ENCODE measurements at places on chromosomes 3 and 15.

DNA sequence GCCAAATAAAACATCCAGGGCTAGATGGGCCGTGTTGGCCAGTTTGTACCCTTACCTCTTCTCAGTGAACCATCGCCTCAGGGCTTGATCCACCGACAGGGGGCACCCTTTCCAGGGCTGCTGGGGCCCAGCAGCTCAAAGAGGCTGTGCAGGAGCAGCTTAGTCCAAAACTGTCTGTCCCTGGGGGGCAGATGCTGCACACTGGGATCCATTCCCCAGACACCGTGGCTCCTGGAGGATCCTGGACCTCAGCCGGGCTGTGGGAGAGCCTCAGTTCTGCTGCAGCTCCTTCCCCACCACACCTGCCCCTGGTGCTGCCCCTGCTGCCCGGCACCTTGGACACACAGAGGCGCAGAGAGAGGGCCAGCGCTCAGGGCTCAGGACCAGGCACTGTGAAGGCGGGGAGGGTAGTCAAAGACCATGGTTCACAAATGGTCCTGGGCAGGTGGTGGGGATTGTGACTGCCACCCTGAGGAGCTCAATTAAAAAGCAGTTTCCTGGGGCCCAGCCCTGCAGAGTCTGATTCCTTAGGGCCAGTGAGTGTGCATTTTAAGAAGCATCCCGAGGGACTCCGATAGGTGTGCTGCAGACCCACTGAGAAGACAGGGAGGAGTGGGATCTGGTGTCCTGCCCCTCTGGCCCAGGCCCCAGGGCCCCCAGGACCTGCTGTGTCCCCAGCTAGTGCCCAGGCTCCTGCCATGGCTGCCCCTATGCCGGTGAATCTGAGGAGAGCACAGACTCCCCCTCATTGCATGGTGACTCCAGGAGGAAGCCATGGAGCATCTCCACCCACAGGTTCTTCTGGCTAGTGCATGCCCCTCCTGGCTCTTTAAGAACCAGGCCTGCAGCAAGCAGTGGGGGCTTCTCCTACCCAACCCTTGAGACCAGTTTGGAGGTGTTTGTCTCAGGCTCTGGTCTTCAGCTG, 86.5 kb upstream of the PRR20G start:
- DNase-seq, result no peak

DNA sequence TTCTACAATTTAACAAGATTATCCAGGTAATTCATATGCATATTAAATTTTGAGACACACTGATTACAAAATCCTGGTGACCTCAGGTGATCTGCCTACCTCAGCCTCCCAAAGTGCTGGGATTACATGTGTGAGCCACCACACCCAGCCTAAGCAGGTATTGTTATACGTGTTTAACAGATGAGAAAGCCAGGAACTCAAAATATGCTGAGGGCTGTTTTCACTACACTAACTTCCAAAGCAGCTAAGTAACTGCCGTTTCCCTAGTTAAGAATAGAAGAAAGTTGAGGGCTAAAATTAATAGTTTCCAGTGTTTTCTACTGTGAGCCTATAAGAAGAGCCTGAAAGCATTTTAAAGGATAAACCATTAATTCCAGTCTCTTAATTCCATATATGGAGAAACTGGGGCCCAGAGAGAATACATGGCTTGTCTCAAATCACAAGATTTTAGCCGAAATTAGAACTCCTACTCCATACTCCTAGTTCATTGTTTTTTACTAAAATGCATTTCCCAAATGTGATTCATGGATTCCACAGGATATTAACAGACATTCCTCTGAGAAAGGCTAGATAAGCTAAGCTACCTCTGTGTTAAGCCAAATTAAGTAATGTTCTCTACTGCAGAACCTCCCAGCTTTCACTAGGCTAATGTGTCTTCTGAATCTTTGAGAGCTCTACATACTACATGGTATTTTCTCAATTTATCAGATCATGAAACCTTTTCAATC, 17.0 kb upstream of the AVEN start:
- DNase-seq, result no peak

GRCh38 chr3:183548262-183548769, 7.2 kb downstream of the KLHL6 start:
- no peak for DNase-seq

DNA sequence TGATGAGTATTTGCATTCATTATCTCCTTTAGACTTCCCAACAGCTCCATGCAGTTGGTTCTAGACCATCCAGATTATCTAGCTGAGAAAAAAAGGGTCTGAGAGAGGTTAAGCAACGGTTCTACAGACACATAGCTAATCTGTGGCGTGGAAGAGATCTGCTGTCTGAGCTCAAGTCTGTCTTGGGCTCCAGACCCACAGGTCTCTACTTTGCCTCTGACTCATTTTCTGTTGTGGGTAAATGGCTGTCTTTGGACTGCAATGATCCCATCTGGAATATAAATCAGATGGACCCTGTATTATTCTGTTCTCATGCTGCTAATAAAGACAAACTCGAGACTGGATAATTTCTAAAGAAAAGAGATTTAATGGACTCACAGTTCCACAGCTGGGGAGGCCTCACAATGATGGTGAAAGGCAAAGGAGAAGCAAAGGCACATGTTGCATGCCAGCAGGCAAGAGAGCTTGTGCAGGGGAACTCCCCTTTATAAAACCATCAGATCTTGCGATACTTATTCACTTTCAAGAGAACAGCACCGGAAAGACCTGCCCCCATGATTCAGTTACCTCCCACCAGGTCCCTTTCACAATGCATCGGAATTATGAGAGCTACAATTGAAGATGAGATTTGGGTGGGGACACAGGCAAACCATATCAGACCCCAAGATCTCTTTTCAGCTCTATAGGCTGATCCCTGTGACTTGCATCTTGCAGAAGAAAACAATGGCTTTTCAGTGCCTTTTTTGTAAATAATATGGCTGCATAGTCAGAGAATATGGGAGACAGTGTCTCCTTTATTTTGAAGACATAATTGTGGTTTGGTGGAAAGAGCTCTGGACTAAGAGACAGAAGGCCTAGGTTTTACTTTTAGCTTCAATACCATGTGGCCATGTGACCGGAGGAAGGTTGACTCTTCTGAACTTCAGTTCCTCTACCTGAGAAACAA, 24.7 kb downstream of the CEMIP start:
- no peak for DNase-seq

GRCh38 chr3:168116279-168116678, 20.6 kb upstream of the GOLIM4 start:
- no peak for DNase-seq

- no peak for DNase-seq
Measured at GRCh38 chr15:88890495-88890894, 4.8 kb downstream of the HAPLN3 start.

DNA sequence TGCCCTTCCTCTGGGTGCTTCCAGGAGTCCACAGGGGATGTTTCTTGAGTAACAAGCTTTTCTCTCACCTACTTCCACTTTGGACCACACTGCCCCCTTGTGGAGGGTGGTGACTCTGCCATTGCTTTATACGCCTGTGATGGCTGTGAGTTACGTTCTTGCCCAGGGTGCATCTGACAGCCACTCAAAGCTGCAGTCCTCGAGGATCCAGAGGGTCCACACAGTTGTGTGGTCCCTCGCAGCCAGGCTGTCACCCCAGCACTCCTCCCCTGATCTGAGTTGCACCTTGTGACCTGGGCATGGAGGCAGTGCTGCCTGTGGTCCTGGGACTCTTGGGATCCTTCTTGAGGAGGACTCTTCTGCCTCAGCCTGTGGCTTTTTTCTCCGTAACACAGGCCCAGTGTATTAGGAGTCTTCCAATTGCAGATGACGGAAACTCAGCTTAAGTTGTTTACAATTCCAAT, 23.4 kb downstream of the FOXL2 start:
- DNase-seq, result peak; percentile 81

- no peak for DNase-seq
Measured at GRCh38 chr15:29208836-29209235, 60.8 kb downstream of the NSMCE3 start.

DNA sequence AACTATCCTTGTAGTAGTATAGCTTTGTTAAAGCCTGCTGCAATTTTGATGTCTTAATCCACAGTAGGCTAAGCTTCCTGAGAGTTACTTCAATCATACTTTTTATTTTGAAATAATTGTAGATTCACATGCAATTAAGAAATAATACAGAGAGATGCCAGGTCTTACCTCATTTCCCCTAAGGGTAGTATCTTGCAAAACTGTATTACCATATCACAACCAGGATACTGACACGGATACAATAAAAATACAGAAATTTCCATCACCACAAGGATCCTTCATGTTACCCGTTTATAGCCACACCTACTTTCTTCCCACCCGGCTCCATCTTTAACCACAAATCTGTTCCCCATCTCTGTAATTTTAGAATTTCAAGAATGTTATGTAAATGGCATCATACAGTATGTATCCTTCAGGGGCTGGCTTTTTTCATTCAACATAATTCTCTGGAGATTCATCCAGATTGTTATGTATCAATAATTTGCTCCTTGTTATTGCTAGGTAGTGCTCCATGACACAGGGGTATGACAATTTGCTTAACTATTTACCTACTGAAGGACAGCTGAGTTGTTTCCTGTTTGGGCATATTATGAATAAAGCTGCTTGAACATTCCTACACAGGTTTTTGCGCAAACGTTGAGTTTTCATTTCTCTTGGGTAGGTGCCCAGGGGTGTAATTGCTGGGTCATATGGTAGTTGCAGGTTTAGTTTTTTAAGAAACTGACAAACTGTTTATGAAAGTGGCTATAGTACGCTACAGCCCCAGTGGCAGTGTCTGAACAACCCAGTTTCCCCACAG, 21.6 kb downstream of the BDH1 start:
- DNase-seq, result no peak

- DNase-seq, result no peak
Measured at GRCh38 chr15:66702787-66703539, 927 bp downstream of the SMAD6 start.

- no peak for DNase-seq
Measured at GRCh38 chr3:168531116-168531515, 435.4 kb upstream of the GOLIM4 start.

- no peak for DNase-seq
Measured at GRCh38 chr3:10927551-10927950, 65.0 kb upstream of the SLC6A1 start.

DNA sequence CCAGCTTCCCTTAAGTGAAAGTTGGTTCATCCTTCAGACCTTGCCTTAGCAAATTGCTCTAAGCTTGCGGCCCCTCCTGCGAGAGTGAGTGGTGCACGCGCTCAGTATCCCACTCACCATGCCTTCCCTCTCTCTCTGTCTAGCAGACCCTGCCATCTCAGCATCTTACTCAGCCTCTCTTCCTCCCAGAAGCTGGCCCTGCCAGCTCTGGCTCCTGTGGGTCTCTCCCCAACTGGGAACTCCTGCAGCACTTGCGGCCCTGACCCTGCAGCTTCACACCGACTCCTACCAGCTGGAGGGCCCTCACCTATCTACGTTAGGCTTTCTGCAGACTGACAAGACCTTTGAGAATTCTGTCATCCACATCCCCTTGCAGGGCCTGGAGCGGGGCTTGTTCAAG, 286.1 kb upstream of the TLE3 start:
- DNase-seq, result no peak

DNA sequence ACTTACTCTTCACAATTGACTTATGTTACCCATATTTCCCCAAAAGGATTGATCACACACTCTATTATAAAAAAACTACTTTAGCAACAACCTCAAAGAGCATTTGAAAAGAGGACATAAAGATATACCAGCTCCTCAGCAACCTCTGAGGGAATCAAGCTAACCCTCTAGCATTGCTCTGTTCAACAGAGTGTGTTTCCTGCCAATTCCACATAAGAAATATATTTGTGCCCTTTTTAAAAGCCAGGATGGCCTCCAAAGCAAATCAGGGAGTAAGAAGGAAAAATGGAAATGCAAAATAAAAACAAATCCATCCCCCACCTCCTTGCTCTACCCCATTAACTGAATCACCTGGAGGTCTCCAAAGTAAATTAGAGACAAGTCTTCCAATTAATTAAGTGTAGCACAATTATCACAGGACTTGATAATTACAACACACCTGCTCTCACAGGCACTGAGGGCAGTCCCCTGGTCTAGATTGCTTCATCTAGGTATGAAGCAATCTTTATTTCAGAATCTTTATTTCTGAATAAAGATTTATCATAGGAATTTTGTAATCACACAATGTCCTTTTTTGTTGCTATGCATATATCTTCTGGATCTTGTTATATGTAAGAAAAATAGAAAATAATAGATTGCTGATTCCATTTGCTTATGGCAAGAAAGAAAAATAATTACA, 34.8 kb downstream of the GPR176 start:
- DNase-seq, result no peak

- no peak for DNase-seq
Measured at GRCh38 chr3:39169712-39170111, 16.3 kb upstream of the CSRNP1 start.

GRCh38 chr15:35306361-35306981, 221.4 kb upstream of the NANOGP8 start:
- DNase-seq, result no peak

GRCh38 chr3:56711344-56711743, 28.3 kb upstream of the TASOR start:
- no peak for DNase-seq

DNA sequence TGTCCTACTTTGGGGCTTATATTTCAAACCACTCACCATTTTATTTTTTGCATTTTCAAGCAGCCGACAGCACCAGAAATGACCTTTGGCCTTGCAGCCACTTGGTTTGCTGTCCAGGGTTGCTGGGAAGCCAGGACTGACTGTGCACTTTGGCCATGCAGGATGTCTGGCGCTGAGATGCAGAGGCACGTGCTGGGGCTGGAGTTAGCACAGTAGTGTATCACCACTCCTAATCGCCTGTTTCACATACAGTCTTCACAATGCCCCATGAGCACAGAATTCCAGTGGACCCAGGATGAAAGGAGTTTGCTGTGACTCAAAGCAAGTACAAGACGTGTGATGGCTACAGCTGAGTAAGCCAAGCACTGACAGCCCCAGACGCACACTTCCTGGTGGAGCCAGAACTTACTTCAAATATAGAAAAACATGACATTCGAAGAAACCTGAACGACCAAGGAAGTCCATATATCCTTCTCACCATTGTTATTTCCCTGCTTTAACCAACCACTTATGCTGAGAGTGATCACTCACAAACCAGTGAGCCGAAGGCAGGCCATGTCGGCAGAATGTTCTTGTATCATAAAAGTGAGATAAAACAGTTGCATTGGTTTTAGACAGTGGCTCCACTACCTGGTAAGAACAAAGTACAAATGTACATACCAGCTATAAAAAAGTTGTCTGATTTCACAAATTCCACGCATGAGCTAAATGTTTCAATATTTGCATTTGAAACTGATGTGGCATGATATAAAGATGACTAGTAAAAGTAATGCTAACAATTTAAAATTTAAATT, 16.0 kb downstream of the OCA2 start:
- no peak for DNase-seq

GRCh38 chr15:90570643-90571042, 40.9 kb downstream of the CRTC3 start:
- DNase-seq, result no peak
